ENCODE measurements at places on chromosomes 2 and 18.

- DNase-seq = no peak
These were observed 263.3 kb upstream of the CXCR4 start for GRCh38 chr2:136381245-136381644.

- no peak for DNase-seq
These were observed 74.5 kb upstream of the B3GNT7 start for GRCh38 chr2:231321021-231321420.

- no peak for DNase-seq
These were observed 38.1 kb downstream of the SLC39A10 start for GRCh38 chr2:195695002-195695631.

- DNase-seq = no peak
These were observed 490.6 kb upstream of the LINC00305 start for GRCh38 chr18:64639536-64639935.

DNA sequence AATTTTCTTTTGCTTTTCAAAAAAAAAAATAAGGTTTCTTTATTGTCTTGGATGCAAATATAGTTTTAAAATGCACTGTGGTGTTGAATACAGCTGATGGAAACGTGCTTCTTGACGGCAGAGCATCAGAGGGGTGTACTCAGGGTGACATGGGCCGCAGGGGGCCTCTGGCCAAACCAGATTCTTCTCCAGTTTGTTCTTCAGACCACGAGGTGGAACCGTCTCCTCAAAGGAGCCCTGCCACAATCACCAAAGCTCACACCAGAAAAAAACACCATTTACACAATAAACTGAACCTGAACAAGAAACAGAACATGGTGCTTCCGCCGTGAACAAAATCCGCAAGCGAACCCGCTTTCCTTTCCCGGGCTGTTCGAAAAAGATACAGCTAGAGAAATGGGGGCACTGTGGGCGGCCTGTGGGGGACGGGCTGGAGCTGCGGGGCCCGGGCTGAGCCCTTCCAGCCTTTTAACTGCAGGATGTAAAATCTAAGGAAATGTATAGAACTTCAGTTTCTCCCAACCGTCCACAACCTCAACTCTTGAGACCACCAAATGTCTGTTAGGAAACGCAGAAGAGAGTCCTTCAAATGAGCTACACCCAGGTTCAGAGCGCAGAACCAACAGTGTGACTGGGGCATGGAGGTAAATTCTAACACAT lies 34.5 kb downstream of the PSMG2 start:
- no peak for DNase-seq

- DNase-seq = no peak
These were observed 28.0 kb upstream of the EDAR start for GRCh38 chr2:109017017-109017416.

- no peak for DNase-seq
These were observed 43.4 kb upstream of the ANKRD62 start for GRCh38 chr18:12049978-12050811.

GRCh38 chr18:58378411-58379379 lies 250.2 kb downstream of the ALPK2 start:
- no peak for DNase-seq

- DNase-seq = no peak
These were observed 26.9 kb downstream of the AGAP1 start for GRCh38 chr2:235520787-235521186.

DNA sequence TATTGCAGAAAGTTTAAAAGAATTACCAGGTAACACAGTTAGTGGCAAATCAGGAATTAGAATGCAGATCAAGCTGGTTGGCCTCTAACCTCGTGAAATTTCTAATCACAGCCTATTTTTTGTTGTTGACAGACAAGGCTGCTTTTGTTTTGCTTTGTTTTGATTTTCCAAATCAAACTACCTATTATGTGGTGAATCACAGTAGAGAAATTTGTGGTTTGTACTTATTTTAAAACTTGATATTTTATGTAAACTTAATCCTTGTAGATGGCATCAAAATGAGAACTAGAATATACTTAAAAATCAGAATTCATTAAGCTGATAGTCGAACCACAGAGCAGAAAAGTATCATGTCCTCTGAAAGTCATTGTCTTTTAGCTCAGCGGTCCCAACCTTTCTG lies 258.1 kb downstream of the CTNNA2 start:
- DNase-seq = no peak

DNA sequence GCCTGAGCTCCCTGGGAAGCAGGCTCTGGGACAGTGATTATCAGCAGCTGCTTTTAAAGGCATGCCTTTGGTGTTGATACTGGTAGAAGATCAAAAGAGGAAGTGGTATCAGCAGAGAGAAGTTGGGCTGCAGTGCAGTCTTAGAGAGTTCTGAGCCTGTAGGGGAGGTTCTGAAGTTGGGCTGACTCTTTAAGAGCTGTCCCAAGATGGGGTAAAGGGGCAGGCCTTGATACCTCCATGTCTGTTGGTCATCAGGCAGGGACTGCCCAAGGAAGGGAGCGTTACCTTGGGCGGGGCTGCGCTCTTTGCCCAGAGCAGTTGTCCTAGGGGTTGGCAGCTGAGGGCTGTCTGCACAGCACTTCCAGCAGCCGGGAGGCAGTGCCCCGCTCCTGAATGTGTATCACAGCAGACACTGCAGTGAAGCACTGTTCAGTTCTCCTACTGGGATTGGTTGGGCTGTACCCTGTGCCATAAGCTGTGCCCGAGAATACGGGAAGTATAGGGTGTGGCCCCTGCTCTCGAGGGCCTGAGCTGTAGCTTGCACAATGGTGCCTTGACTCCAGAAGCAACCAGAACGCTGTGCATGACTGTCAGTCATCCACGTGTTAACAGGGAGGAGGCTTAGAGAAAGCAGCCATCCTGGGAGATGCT lies 177.0 kb downstream of the CTIF start:
- no peak for DNase-seq
